Fibroblast of the conjunctiva (primary cell): ENCODE measurements at places on chromosomes 6 and 20.

GRCh38 chr6:26045065-26045927 lies 41.9 kb upstream of the HFE start:
- peak; percentile 93 for DNase-seq

GRCh38 chr6:96521306-96521643 lies 331 bp upstream of the UFL1 start:
- no peak for DNase-seq

- no peak for DNase-seq
These were observed 88.7 kb downstream of the JPH2 start for GRCh38 chr20:44098256-44098630.

DNA sequence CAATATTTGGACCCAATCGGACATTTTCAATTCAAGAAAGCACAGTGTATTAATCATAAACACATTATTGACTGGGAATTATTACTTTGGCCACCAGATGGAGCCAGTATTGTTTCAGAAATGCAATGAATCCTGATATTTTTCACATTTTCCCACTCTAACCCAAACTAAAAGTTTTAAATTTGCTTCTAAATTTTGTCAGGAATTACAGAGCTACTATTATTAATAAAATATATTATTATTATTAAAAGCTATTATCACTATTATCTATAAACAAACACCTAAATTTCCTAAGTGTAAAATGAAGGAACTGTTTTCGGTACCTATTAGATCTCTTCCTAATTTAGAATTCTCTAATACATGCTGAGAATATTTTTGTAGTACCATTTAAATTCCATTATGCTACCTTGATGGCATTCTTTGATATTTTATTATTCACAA lies 245.3 kb downstream of the OGFRL1 start:
- DNase-seq, result no peak

- DNase-seq, result no peak
These were observed 149.2 kb downstream of the PHACTR1 start for GRCh38 chr6:12865671-12866181.

DNA sequence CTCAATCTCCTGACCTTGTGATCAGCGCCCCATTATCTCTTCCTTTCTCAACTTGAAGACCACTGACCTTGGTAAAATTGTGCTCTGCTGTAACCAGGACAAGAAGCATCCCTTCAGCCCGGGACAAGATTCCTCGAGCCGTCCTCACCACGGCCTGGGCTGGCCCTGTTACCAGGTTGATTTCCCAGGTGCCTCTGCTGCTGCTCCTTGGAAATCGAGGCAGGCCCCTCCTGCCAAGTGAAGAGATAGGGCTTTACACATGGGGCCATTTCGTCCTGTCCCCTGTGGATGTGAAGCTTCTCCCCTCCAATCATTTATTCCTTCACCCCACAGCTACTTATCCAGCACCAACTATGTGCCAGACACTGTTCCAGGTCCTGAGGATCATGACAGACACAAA lies 21.5 kb downstream of the RAB44 start:
- DNase-seq, result no peak

DNA sequence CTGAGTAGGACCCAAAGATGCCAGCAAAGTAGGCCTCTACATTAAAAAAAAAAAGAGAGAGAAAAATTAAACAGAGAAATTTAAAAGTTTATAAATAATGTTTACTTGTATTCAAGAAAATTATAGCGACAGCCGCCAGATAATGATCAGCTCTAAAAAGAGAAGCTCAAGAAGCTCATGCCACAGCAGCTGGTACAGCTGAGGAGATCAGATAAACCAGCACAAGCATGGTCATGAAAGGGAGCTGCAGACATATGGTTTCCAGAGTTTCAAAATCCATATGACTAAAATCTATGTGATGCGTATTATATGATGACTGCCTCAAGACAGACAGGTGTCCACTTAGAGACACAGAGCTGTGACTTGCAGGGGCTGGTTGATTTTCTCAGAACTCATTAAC lies 13.6 kb upstream of the HLA-C start:
- DNase-seq, result no peak

DNA sequence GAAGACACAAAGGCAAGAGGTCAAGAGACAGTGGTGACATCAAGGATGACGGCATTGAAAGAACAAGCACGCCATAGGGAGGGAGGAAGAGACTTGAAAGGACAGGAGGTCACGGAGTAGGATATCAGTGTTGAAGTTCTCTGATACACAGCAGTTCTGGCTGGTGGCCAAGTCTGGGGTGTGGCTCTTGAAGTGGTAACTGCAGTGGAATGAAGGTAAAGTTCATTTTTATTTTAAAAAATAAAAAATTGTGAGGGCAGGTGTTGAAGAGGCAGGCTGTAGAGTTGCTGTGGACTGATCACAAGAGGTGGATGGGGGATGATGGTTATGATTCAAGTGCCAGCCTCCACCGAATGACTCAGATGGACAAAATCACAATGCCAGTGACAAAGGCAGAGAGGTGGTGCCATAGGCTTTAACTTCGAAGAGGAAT lies 53.2 kb upstream of the BMP2 start:
- no peak for DNase-seq

- DNase-seq, result no peak
These were observed 40.4 kb upstream of the KIF25 start for GRCh38 chr6:167956983-167957492.

DNA sequence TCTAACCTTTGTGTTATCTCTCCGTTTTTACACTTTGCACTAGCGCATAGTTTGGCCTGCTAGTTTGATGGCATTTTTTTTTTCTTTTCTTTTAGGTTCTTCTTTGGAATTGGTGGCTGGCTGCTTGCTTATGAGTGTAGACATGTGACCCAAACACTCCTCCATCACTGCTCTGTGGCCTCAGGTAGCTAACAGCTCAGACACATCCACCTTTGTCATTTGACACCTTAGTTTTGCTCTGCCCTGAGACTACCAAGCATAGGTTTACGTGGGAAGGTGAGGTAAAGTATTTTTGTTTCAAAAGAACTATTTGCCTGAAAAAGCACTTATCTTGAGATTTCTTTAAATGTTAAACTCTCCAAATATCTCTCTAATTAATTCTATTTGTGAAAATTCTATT lies 368.4 kb upstream of the MAP3K7 start:
- no peak for DNase-seq

- DNase-seq, result no peak
These were observed 581.8 kb upstream of the MMS22L start for GRCh38 chr6:97864826-97865225.

DNA sequence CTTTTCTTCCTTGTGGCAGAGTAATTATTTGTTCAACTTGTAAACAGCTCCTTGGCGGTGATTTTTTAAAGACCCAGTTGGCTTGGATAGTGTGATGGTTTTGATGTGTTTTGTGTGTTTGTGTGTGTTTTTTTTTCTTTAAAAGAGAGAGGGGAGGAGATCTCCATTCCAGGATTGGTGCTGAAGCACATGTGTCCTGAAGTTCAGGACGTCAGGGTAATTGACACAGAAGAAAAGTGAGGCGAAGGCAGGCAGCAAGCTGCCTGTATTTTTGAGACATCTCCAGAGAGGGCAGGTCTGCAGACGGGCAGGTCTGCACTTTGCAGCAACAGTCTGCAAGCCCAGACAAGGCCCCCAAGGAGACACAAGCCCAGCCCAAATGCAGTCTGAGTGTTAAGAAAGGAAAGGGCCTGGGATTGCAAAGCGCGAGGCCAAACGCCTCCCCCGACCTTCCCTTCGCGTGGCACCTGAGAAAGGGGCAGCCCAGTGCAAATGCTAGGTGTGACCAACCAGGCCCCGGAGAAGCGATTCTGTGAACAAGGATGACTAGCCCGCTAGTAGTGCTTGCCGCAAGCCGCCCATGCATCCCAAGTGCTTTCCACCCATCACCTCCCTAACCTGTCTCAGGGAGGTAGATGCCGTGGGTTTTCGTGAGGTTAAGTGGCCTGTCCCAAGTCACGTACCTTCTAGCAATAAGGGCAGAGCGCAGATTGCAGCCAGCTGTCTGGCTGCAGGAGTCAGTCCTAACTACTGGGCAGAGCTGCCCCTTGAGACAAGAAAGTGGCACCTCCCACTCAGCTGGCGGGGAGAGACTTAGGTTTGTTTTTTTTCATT lies 230.5 kb downstream of the ZMYND8 start:
- no peak for DNase-seq

- DNase-seq, result no peak
These were observed 60.5 kb downstream of the PREX1 start for GRCh38 chr20:48766961-48767960.
